ENCODE measurements at places on chromosomes 5 and 9.

- DNase-seq = no peak
Observed at GRCh38 chr9:3920604-3921582, 379.0 kb downstream of the GLIS3 start.

DNA sequence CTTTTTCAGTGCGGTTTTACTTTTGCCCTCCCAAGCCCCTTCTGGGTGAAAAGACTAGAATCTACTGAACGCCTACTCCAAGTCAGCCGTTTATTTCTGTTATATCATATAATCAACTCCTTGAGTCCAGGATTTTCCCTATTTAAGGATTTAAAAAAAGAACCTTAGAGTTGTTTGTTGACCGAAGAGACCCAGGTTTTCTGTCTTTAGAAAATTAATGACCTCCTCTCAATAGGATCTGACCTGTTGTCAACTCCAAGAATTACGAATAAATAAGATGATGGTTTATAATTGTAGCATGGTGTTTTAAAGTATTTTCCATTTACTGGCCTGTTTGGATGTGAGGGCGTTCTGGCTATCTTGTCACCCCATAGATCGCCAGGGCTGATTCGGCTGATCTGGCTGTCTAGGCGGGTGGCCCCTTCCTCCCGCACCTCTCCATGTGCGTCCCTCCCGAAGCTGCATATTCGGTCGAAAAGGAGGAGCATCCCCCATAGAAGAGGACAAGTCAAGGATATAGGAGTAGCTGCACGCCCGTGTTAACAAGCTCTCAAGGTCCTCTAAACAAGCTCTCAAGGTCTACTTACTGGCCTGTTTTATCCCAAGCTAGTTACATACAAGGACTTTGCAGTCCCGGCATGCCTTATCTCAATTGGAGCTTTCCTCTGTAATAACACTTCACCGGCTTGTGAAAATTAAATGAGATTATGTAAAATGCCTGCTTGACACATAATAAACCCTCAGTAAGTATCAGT, 1.1 kb upstream of the UBAP2 start:
- DNase-seq = no peak

GRCh38 chr9:128393145-128393775, 22.1 kb downstream of the URM1 start:
- no peak for DNase-seq

- DNase-seq = no peak
Observed at GRCh38 chr9:20041697-20042081, 252.9 kb upstream of the SLC24A2 start.

- no peak for DNase-seq
Observed at GRCh38 chr5:127290019-127290945, at the start of gene MEGF10. MEGF10 (plus strand) TSS chr5:127290796; CDS start chr5:127331309, 40,513 bp downstream.

DNA sequence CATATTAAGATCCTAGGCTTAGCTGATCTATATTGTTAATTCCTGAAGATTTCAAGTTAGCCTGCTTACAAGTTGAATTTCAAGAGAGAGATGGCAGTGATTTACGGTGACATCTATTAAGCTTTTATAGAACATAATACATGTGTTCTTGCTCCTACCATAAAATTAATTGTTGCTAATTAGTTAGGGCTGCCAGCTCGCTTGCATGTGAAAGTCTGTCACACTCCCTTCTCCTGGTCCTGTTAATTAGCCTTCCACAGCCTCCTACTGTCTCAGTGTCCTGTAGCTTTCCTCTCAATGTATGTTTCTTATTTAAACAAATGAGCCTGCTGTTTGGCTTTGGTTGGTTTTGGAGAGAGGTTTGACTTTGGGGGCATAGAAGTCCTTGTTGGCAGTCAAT, 247.2 kb downstream of the NTRK2 start:
- no peak for DNase-seq

DNA sequence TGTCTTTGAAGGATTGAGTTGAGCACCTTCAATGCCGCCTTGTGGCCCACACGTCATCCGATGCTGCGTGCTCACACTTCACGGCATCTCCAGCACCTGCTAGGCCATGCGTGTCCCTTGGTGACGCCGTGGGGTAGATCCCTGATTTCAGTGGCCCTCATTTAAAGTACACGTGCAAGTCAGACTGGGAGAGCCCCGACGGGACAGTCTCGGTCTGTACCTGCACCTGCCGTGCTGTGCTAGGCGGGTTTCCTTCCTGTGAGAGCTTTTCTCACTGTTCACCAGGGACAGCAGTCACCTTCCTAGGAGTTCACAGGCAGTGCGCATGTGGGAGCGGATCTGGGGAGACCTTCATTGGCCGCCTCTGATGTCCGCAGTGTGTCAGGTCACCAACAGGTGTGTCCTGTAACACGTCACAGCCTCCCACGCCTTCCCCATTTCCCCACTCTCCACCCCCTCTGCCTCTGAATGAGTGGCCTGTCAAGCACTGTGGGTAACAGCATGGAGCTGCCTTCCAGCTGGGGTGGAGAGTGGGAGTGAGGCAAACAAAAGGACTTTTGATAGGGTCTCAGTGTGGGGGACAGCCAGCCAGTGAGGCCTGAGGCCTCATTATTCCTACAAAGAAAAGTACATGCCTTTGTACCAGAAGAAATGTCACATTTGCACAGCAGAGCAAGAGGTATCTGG, 236.4 kb downstream of the FANCC start:
- DNase-seq = no peak

DNA sequence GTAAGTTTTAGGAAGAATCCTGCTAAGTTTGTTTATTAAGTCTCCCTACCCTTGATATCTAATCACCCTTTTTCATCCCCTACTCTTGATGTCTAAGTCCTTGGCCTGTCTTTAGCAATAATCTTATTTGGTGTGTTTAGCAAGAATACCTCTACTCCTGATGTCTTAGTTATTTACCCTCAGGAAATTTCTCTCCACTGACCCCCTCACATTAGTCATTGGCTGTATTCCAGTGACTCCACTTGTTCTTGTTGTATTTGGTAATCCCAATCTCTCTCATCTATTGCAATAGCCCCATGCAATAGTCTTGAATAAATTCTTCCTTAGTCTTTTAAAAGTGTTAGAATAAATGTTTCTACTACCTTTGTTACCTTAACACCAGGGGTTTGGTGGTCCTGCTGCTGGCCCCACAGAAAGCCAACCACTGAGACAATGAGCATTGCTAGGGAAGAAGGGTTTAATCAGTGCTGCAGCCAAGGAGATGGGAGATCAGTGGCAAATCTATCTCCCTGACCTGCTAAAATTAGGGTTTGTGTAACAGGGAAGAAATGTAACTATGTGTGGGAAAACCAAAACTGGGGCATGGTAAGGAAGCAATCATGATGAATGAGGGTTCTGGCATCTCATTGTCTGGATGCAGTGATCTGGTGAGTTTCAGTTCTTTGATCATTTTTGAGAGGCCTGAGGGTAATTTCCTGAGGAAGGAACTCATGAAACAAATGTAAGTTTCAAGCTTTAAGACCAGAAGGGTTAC, 236.4 kb upstream of the DAB2 start:
- DNase-seq = no peak

GRCh38 chr5:118557251-118557661, 431.1 kb downstream of the DTWD2 start:
- no peak for DNase-seq

DNA sequence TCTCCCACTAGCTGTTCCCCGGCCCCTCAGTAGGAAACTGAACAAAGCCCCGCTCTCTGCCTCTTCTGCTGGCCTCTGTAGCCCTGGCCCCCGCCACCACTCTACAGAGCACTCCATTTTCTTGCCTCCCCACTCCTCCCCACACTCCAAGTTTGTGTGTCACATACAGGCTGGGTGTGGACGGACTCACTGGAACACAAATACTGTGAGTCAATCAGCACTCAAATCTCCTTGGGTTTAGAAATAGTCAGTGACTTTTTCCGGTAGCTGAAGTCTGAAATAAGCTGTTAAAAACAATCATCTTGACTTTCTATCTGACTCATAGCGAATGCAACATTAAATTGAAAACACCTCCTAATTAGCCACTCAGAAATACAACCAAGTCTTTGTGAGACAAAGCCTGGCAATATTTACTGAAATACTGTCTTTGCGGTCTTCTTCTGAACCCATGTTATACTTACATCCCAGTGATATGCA, 122.5 kb downstream of the LHFPL2 start:
- no peak for DNase-seq

GRCh38 chr9:92185681-92186080, 70.5 kb upstream of the SPTLC1 start:
- no peak for DNase-seq

- DNase-seq = no peak
Observed at GRCh38 chr5:36691696-36692371, 85.4 kb downstream of the SLC1A3 start.

- no peak for DNase-seq
Observed at GRCh38 chr9:19998823-19999455, 210.1 kb upstream of the SLC24A2 start.

- DNase-seq = no peak
Observed at GRCh38 chr5:112174959-112175594, 244.0 kb downstream of the EPB41L4A start.

DNA sequence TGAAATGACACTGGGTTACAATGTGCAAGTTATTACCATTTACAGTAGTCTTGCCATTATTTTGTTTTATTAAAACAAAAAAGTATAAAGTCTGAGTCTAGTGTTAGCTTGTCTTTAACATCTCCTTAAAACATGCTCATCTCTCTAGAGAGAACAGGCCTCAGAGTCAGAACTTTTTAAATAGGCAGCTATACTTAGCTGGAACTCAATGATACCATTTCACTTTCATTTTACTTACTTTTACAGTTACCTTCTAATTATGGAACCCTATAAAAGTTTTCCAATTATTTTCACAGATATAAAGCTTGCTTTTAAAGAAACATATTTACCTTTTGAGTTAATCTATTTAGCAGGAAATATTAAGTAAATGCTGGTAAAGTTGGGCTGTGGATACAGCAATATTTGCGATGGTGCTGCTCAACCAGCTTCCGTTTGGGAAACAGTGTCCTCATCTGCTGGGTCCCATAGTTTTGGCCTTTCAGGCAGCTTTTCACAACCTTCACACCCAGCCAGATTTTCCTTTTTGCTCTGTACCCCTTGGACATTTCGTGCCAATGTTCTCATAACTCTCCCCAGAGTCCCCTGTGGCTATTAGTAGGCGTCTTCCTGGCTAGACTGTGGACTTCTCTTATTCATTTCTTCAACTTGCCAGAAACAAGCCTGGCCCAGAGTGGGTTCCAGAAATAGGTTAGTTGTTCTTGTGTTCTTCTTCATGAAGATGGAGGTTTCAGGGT, 36.3 kb upstream of the UBTD2 start:
- no peak for DNase-seq

- DNase-seq = no peak
Observed at GRCh38 chr5:157184117-157184670, 3.6 kb downstream of the ITK start.

DNA sequence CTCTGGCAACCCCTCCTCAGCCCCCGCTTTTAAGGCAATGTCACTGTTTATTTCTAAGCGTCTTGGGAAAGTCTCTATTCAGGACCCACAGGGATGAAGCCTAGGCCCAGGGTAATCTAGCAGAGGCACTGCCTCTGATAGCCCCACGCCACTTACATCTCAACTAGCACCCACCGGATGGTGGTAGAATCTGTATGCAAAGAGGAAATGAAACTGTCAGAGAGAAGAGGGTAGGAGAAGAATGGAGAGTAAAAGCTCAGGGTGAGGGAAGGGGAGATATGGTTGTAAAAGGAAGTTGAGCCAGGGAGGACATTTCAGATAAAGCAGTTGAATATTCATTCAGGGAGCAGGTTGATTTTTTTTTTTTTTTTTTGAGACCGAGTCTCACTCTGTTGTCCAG, 3.0 kb downstream of the FRRS1L start:
- DNase-seq = no peak

- no peak for DNase-seq
Observed at GRCh38 chr5:80978772-80979317, 18.7 kb downstream of the RASGRF2 start.

GRCh38 chr5:10987276-10987924, 226.4 kb upstream of the DAP start:
- DNase-seq = no peak

- no peak for DNase-seq
Observed at GRCh38 chr5:114265432-114266060, 96.3 kb upstream of the KCNN2 start.

DNA sequence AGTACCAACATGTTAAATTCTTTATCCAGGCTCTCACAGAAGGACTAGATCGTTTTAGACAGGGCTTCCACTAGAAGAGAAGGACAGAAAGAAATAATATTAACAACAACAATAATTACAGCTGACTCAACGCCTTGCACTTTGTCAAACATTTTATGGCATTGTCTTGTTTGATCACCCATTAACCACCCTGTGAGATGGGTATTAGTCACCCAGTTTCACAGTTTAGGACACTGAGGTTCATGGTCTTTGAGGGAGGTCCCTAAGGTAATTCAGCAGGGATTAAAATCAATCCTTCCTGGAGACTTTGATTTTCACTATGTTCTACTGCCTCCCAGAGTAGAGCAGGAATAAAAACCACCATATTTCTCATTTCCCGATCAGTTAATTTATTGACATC, 51.4 kb upstream of the BNC2 start:
- no peak for DNase-seq

DNA sequence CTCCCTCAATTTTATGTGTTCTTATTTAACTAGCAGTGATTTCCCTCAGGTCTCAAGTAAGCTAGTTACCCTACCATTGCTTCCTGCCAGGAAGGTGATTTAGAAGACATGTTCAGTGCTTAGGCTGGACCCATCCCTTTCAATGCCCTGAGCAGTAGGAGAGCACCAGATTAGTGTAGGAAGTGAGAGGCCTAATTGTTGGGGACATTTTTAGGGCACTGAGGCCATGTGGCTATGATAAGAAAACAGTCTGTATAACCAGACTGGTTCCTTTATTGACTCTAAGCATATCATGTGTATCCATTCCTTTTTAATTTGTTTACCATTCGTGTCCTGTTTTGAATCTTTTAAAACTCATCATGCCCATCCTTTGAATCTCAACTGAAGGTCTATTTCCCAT, 312.3 kb upstream of the PRR16 start:
- no peak for DNase-seq

DNA sequence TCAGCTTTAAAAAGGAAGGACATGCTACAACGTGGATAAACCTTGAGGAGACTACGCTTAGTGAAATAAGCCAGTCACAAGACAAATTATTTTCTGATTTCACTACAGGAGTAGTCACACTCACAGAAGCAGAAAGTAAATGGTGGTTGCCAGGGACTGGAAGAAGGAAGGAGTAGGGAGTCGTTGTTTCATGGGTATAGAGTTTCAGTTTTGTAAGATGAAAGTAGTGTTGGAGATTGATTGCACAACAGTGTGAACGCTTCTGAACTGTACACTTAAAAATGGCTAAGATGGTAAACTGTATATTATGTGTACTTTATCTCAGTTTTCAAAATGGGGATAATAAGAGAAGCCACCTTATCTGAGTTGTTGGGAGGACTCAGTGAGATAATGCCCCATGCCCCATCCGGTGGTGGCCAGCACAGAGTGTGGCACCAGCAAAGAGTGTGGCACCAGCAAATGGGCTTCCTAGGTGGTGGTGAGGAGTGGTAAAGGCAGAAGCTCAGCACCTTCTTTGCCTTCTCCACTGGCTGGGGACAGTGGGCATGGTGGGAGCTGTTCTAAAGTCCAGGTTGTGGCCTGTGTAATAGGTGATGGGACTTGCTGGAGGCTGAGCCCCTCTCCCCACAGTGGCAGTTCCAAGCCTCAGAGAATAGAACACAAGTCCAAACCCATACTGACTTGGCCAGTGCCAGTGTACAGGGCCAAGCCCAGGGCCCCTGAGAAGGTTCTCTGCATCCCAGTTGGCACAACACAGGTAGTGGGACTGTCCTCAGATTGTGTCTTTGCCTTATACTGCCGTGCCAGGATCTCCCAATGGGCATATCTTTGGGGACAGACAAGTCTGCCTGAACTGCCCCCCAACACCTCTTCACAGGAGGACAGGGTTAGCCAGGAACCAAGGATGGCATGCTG, 4.4 kb downstream of the SLC22A4 start:
- DNase-seq = no peak

GRCh38 chr5:50401336-50401735, 39.8 kb downstream of the EMB start:
- DNase-seq = no peak
